ENCODE measurements at places on chromosomes 7 and 10. TPM values are rescaled to one million over a fixed set of nuclear protein-coding genes. Genes with fewer than 3 reads are reported as not detected.

DNA sequence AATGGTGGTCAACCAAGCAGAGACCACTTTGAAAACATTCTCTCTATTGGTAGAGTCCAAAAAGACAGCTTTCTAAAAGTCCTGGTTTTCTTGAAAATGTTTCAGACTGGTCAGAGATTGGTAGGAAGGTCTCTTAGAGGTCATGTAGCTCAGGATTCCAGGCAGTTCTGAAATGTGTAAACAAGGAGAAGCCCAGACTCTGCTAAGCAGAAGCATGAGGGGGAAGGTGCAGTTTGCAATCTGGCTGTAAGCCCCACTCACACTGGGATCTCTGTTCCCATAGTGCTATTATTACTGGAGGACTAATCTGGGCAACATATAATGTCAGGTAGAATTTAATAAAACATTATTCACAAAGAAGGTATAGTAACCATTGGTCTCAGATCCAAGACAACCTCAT lies 101.1 kb downstream of the MAGI2 start:
- DNase-seq, result no peak

PAX4 gene
- polyA plus RNA-seq, result not detected

DNA sequence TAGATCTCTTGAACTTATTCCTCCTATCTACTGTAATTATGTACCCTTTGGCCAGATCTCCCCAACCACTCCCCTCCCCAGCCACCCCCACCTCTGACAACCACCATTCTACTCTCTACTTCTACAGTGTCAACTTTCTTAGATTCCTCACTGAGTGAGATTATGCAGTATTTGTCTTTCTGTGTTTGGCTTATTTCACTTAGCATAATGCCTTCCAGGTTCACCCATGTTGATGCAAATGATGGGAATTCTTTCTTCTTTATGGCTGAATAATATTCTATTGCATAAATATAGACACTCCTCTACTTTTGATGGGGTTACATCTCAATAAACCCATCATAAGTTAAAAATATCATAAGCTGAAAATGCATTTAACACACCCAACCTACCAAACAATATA lies 21.3 kb upstream of the HNRNPH3 start:
- no peak for DNase-seq

GRCh38 chr10:101602761-101603398 lies 14.8 kb downstream of the DPCD start:
- peak; percentile 61 for DNase-seq

CAV2 gene
- polyA plus RNA-seq, result 44.3 TPM
